Motor neuron (in vitro differentiated cells): ENCODE measurements at places on chromosomes 11 and 22. TPM values are rescaled to one million over a fixed set of nuclear protein-coding genes. Genes with fewer than 3 reads are reported as not detected.

DNA sequence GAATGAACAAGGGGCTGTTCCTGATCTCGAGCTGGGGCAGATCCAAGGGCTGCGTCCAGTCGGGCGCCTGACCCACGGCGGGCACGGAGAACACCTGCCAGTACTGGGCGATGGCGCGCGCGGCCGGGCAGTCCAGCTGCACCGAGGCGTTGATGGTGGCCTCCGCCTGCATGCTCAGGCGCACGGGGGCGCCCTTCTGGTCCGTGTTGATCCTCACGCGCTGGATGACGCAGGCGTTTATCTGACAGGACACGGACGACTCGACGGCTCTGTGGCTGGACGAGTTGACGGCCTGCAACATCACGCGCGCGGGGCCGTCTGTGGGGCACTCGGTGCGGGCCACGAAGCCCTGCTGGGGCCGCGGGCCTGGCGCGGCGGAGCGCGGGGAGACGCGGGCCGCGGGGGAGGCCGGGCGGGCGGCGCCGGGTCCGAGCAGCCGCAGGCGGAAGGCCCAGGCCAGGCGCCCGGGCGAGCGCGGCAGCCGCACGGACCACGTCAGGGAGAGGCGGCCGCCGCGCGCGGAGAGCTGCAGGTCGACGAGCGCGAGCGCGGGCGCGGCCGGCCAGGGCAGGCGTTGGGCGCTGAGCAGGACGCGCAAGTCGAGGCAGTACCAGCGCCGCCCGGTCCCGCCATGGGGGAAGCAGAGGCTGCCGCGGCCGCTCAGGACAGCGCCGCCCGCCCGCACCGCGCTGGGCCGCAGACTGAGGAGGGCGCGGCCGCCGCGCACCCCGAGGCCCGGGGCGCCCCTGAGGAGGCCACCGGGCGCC is 511 bp downstream of the PKDREJ start:
- ATAC-seq = no peak

DNA sequence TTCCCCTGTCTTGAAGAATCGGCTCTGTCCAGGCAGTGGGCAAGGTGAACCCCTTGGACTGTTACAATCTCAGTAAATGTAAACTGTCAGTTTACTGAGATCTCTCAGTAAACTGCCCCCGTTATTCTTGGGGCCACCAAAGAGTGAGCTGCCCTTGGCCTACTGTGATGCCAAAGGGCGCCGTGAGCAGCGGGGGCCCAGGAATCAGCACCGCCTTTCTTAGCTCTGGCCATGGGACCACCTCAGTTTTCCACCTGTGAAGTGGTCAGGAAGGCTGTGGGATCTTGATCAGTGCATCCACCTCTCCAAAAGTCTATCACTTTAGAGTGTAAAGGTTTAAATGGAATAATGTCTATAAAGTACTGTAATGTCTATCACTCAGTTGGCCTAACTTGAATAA is 57.1 kb downstream of the THAP12 start:
- ATAC-seq = no peak

- no peak for ATAC-seq
Measured at GRCh38 chr11:109511598-109511997, 89.6 kb downstream of the C11orf87 start.

GRCh38 chr11:117872975-117873827 is 3.3 kb downstream of the FXYD6 start:
- no peak for ATAC-seq

- ATAC-seq = no peak
Measured at GRCh38 chr11:66659763-66660162, 17.9 kb downstream of the RBM4B start.

DNA sequence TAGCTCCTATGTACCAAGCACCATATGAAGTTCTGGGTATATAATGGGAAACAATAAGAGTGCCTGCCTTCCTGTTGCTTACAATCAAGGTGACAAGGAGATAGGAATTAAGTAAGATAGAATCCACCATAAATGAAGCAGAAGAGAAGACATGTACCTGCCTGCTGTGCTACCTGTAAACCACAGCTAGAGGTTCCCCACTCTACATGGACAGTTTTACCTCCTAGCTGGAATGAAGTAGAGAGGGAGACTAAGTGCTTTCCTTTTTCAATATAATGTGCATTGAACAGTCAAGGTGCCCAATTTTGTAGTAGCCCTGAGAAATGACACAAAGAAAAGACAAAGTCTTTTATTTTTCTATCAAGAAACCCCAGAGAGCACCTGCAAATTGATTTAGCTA is 984.6 kb downstream of the DLG2 start:
- no peak for ATAC-seq

DNA sequence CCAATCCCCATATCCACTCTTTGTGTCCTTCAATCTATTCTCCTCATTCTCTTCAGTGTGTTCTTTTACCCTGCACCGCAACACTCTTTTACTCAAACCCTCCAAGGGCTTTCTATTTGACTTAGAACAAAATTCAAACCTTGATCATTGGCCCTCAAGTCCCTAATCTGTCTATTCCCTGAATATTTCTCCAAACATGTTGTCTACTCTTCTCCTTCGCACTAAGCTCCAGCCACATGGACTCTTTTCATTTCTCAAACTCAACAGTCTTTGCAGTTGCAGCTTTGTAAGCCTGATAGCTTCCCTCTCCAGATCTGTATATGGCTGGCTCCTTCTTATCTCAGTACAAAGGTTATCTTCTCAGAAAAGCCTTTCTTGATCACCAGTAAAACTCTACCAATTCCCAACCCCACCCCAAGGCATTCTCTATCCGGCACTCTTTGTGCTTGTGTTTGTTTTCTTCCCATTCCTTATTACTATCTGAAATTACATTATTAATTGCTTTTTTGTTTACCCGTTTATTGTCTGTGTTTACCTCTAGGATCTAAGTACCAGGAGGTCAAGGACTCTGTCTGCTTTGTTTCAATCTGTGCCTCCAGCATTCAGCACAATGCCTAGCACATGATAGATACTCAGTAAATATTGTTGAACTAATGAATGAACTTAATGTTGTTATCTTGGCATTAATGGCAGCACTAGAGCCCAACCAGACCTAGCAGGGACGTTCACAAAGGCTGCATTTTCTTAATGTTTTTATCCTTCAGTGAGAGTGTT is 147.4 kb downstream of the BBOX1 start:
- ATAC-seq = no peak

DNA sequence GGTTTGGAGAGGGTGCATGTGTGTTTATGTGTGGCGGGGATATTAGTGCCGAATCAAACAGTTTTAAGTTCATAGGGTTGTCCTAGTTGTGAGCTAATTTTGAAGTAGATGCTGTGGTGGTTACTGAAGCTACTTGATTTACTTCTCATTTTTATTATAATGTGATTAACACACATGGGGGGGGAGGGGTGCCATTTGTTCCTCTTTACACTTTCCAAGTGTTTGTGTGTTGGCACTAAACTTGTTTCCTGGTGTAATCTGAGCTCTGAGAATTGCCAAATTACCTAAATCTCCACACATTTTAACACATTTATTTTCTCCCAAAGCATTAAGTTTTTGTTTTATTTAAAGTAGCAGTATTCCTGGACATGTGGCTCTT is 60.1 kb downstream of the ZNRF3 start:
- no peak for ATAC-seq

- no peak for ATAC-seq
Measured at GRCh38 chr11:65434057-65434666, 11.6 kb downstream of the NEAT1 start.

DNA sequence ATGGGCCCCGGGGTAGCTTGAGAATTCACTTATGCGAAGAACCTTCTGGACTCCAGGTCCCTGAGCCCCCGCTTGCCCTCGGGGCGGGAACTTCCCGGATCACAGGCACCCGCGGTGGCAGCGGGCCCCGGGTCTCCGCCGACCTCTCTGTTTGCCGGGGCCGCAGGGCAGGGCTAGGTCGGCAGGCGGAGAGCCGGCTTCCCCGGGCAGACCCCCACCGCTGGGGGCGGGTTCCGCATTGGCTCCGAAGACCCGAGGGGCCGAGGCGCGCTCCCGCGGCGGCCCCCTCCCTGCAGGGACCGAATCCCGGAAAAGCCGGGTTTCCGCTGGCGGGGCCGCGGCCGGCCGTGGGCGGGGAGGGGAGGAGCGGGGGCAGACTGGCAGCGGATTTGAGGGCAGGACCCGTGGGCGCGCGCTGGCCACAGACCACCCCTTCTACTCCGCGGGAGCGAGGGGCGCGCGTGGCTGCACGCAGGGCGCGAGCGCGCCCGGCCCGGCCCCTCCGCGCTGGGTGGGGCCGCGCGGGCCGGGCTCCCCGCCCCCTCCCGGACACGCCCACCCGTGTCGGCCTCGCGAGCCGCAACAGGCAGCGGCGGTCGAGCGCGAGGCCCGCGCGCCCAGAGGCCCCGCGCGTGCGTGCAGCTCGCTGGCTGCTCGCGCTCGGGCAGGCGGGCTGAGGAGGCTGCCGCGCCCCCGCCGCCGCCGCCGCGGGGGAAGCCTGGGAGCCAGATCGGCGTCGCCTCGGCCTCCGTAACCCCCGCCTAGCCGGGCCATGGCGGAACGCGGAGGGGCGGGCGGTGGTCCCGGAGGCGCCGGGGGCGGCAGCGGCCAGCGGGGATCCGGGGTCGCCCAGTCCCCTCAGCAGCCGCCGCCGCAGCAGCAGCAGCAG is at the start of gene PACS1:
Gene PACS1 (plus strand): TSS at position 558 of the 889 bp plus-strand sequence. CDS start 215 bp downstream, at position 773.
- peak; percentile 84 for ATAC-seq

DNA sequence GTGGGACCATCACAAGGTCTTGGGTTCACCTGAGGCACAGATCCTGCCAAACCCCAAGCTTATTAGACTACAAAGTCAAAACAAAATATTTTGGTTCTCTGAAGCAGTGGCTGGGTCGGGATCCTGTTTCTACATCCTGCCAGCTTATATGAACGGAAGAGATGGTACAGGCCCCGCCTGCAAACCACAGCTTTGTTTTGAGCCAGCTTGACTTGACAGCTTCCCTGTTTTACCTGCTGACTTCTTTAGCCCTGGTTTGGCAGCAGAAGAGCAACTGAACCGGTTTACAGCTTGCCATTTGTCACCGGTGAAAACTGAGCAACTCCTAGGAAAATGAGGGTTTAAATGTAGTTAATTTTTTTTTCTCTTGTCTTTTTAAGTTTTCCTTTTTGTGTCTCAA is 11.4 kb downstream of the PACS1 start:
- no peak for ATAC-seq

DNA sequence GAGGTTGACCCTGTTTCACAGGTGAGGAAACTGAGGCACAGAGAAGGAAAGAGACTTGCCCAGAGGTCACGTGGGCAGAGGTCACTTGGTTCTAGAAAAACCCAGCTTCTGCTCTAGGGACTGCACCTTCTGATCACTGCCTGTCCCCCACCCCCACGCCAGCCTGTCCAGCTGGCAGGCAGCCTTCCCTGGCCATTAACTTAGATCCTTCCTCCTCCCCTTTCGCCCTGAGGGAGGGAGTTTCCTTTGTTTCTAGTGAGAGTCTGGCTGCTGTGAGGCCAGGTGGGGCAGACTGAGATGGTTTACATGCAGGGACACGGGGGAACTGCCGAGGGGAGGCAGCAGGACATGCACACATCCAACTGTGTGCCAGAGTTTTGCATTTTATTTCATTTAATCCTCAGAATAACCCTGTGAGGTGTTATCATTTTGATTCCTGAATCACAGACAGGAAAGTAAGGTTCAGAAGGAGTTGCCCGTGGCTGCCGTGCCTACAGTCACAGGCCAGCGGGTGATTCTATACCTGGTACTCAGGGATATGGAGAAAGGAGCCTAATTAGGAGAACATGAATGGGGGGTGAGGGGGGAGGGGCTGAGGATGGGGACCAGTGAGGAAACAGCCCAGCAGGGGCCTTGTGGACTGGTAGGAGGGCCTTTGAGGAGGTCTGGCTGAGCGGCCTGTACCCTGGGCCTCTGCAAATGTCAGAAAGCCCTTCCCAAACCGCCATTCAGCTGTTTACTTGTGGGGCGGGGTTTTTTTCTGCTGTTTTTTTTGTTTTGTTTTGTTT is 3.4 kb downstream of the FAM83F start:
- peak; percentile 61 for ATAC-seq

DNA sequence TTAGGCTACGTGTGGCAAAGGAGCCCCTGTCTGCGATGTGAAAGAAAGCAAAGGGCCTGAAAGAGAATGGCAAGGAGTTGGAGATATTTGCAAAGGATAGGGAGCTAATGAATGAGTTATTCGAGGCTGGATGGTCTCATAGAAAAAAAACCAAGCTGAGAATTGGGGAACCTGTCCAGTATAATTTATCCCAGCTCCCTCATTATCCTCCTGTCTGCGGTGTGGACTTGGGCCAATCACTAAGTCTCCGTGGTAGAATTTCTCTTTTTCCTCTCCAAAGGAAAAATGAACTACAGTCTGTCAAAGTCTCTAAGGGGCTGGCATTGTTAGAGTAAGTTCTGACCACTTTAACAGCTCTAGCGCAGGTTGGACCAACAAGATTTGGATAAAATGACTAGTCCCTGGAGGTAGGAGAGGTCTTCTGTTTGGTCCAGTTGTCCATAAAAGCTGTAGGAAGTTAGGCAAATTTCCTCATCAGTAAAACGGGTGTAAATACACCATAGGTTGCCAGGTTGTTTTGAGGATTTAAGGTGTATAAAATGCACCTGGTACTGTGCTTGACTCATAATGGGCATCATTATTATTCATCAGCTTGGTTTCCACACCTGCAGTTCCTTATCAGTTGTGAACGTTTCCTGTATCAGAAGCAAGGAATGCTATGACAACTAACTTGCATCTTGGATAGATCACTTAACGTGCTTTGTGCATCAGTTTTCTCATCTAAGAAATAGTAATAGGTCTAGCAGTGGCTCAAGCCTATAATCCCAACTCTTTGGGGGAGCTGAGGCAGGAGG is 10.3 kb upstream of the CDON start:
- ATAC-seq = no peak

DNA sequence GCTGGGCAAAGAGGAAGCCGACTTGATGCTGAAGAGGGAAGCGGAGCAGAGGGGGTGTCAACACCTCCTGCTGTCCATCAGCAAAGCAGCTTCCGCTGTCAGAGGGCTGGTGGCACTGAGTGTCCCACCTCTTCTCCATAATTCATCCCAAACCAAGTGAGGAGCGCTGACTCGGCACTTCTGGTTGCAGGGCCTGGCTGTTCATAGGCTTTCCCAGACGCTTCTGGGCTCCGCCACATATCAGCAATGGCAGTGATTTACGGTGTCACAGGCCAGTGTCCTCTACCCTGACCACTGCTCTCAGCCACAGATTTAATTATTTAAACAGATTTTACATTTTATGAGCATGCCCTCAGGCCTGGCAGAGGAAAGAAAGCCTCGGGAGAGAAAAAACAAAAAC is 70.1 kb upstream of the TENM4 start:
- peak; percentile 96 for ATAC-seq

Gene CSRP3
- total RNA-seq = not detected in 2 replicates

Gene SOX10
- total RNA-seq = 0.49 and 0.56 TPM in 2 replicates

Gene SHANK3
- 5.6 and 6.1 TPM in 2 replicates for total RNA-seq

Gene CELF1
- total RNA-seq = 108 and 113 TPM in 2 replicates

Gene PGGHG
- 8.9 and 14.9 TPM in 2 replicates for total RNA-seq

Gene NOX4
- total RNA-seq = 1.4 TPM in 2 replicates
